ENCODE measurements at places on chromosomes 7 and 10.

DNA sequence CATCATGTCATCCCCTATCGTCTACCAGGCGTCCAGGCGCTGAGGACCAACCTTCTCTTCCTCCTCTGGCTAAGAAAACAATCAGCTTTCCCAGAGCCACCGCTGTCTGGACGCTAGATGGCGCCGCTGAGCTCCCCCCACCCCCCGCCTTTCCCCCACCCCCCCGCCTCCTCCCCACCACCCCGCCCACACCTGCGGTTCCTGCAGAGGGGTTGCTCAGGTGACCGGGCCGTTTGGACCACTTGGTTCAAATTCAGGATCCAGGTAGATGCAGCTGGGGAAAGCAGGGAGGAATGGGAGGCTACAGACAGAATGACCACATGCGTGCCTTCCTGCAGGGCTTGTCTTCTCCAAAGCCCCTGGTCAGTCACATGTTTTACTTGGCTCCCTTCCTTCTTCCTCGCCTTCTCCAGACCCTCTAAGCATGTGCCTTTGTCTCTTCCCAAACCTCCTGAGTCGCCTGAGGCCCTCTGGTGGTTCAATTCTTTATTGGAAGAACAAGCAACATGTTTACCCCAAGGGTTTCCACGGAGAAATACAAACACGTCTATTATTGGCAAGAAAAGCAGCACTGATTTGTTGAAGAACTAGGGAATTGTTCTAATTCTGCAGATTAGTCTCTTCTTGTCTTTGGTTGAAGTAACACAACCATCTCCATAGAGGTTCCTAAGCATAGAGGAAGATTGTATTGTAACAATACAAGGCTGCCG is 24.7 kb downstream of the AOC1 start:
- peak; percentile 58 for DNase-seq

GRCh38 chr7:71482284-71482683 is 350.3 kb downstream of the GALNT17 start:
- no peak for DNase-seq

GRCh38 chr10:78861529-78862327 is 207.0 kb upstream of the ZMIZ1 start:
- no peak for DNase-seq

DNA sequence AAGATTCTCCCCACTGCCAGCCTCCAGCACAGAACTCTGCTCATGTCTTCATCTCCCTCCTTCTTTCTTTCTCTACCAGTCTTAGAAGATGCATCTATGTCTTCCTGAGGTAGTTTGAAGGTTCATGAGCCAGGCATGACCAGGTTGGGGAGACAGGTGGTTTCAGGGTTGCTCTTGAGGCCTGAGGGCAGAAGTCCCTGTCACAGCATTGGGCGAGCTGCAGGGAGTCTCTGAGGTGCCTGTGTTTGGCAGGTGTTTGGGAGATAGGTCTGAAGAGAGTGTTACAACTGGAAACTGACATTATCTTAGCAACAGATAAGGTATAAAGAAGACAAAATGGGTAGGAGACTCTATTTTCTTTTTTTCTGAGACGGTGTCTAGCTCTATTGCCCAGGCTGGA is 18.7 kb downstream of the PRSS2 start:
- peak; percentile 44 for DNase-seq

DNA sequence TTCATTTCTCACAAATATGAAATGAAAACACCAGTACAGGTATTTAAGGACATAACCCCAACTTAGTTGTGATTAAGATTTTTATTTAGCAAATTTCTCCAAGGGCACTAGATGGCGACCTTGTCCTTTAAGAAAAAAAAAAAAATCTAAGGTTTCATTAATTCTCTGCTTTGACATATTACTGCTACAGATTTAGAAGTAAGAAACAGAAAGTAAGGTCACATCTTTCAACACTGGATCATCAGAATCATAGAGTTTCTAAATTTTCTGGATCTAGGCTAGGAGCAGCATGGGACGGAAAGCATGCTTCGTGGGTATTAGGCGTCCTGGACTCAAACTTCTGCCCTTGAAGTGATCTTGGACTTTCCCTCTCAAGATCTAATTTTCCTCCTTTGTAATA is 85.5 kb upstream of the PRKG1 start:
- no peak for DNase-seq

DNA sequence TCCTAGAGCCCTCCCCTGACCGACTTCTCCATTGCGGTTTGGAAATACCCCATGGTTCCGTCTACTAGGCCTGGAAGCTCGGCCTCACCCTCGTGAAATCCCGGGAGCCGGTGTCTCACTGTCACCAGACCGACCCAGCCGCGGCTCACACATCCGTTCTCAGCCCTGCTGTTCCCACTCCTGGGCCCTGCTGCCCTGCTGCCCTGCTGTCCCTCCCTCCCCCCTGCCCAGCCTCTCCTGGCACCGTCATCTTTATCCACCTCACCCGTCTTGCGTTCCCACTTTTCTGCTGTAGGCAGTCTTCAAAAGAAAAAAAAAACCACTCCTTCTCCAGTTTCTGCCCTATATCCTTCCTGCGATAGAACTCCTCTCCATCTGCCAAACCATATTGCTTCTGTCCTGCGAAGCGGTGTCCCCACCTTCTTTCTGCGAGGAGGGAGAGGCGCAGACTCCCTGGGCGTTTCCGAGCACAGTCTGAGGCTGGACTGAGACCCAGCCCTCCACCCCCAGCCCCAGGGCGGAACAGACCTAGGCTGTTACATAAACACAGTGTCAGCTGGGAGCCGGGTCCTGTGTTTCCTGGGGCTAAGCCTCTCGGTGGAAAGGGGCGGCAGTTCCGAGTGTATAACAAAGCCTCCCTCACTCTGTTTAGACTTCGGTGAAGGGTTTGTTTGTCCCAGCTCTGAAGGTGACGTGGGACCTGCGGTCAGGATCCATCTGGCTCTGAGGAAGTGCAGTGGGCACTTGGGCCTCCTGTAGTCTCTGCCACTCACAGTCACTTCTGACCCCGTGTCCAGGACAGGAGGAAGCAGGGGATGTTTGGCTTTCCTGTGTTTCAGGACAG is 2.8 kb downstream of the AGAP3 start:
- DNase-seq: no peak

- DNase-seq: no peak
Observed at GRCh38 chr7:151579644-151580043, 59.9 kb upstream of the RHEB start.

DNA sequence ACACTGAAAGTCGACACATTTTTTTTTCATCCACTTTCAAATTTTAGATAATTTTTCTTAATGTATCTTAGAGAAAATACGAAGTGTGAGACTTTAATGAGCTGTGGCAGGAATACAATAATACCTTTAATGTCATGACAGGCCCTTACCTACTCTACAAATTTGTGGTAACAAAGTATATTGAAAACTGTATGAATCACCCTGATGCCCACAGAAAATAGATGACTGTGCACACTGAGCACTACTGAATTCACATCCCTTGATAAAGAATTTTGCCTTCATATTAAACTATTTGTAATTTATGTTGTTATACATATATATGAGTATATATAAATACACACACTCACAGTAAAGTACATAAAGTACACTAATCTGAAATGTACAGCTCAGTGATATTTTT is 51.7 kb downstream of the AKR1D1 start:
- no peak for DNase-seq

DNA sequence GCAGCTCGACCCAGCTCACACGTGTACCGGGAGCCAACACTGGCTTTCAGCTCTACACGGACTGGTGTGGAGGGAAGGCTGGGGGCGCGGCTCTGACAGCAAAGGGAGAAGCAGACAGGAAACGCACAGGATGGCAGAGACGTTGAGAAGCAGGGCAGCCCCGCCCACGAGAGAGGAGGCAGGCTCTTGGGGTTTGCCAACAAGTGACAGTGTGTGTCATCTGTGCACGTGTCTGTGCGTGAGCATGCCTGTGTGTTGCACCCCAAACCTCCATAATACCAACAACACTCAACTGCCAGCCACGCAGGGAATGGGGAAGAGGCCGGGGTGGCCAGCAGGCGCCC is 64.4 kb upstream of the PDGFA start:
- peak; percentile 87 for DNase-seq

- no peak for DNase-seq
Observed at GRCh38 chr10:28872587-28873165, 195.4 kb downstream of the BAMBI start.
